ENCODE measurements at places on chromosomes 7 and 10.

- no peak for DNase-seq
Observed at GRCh38 chr10:11687357-11687771, 54.8 kb upstream of the ECHDC3 start.

DNA sequence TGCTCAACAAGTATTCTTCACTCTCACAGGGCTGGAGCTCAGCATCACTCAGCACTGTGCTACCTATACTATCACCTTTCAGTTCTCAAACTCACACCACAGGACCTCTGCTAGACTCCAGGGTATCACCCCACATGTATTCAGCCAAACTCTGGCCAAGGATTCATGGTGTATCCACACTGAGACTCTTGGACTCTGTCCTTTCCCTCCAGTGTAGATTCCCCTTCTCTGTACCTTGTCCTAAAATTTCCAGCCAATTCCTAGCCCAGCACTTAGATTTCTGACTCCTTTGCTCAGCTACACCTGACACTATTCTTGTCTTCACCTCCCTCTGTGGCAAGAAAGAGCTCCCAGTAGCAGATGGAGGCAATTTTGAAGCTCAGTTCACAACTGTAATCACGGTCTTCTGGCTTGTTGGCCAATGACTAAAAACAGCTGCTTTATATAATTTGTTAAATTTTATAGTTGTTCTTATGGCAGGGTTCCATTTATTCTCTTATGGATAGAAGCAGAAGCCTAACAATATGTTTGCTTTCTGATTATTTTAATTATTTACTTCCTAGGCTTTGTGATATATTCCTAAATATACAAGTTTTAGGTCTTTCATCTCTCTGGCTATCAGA lies 258.8 kb downstream of the THSD7A start:
- DNase-seq = no peak

DNA sequence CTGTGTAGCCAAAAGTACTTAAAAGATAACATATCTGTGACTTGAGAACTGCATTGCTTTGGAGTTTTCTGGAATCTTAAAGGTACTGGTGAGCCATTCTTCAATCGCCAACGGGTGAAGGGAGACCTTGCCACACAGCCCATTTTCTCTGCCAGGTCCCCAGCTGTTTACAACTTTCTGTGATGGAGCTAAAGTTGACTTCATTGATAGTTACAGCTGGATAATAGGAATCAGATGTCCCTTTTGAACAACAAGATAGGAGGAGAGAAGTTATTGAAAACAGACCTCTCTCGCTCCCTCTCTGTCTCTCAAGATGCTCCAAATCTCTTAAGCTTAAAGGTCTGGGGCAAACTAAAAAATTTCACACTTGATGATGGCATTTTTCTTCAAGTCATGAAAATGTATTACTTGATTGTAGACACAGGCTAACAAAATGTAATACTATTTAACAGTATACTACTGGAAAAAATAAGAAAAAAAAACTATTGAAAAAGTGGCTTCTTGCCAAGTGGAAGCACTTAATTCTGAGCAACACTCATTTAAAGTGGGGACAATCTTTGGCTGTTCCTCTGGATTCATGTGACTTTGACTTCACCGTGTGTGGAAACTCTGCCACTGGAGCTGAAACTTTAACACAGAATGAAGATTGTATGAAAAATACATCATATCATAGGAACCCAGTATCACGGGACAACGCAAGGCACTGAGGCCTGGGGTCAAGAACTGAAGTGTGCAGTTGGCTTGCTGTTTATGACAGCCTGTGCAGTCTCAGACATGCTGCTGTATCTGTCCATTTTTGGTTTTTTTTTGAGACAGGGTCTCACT lies 78.4 kb upstream of the AFAP1L2 start:
- DNase-seq = no peak

- no peak for DNase-seq
Observed at GRCh38 chr10:30915146-30915545, 116.5 kb downstream of the ZNF438 start.

GRCh38 chr10:43292755-43293676 lies 26.2 kb upstream of the RASGEF1A start:
- DNase-seq = peak; percentile 55

DNA sequence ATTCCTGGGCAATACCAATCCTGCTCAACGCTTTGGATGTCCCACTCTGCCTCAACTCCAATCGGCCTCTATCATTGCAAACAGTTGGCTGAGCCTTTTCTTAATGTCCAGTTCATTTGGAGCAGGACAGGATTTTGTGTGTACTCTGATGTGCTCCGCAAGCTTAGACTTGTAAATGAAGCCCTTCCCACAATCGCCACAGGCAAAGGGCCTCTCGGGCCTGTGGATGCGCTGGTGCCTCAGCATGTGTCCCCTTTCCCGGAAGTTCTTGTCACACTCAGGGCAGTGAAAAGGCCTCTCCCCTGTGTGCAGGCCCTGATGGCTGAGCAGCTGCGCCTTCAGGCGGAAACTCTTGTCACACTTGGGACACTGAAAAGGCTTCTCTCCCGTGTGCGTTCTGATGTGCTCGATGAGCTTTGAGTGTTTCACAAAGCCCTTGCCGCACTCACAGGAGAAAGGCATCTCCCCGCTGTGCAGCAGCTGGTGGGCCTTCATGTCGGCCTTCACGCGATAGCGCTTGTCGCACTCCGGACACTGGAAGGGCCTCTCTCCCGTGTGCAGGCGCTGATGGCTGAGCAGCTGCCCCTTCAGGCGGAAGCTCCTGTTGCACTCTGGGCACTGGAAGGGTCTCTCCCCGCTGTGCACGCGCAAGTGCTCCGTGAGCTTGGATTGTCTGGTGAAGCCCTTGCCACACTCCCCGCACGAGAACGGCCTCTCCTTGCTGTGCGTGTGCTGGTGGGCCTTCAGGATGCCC lies 20.0 kb downstream of the ZNF786 start:
- DNase-seq = no peak

GRCh38 chr7:79615871-79616640 lies 162.6 kb upstream of the MAGI2 start:
- no peak for DNase-seq

- no peak for DNase-seq
Observed at GRCh38 chr7:16083931-16084330, 337.4 kb downstream of the CRPPA start.

- DNase-seq = no peak
Observed at GRCh38 chr10:101763141-101763846, 12.6 kb downstream of the FGF8 start.

DNA sequence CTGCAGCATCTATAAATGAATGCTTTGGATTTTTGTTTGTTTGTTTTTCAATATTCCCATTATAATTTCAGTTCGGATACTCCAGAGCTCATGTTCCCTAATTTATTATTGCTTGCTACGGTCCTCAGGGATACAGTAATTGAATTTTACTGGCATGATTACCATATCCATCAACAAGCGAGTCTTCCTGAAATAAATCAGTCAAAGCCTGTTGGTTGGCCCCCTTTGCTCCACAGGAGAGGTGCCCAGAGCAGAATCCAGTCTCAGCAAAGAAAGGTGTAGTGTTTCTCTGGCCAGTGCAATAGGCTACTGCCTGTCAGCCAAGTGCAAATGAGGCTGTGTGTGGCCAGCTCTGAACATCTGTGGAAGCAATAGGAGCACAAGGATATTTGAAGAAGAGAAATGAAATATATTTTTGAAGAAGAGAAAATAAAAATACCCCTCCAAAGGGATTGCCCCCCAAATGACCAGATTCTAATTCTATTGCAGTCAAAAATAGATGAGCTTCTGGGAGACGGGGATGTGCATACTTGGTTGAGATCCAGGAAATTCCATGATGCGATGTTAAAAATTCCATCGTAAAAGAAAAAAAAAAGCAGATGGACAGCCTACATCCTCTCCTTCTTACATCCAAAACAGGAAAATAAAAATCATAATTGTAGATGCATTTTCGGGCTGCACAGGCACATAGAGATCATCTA lies 18.1 kb downstream of the TRIL start:
- no peak for DNase-seq

- no peak for DNase-seq
Observed at GRCh38 chr10:90461437-90462155, 396.2 kb downstream of the HTR7 start.

Data from CD4-positive, alpha-beta T cell treated with Interleukin-6 at 100 ng/mL for 8 hours (primary cell).